ENCODE measurements at places on chromosomes 7 and 10. TPM values are rescaled to one million over a fixed set of nuclear protein-coding genes. Genes with fewer than 3 reads are reported as not detected.

DNA sequence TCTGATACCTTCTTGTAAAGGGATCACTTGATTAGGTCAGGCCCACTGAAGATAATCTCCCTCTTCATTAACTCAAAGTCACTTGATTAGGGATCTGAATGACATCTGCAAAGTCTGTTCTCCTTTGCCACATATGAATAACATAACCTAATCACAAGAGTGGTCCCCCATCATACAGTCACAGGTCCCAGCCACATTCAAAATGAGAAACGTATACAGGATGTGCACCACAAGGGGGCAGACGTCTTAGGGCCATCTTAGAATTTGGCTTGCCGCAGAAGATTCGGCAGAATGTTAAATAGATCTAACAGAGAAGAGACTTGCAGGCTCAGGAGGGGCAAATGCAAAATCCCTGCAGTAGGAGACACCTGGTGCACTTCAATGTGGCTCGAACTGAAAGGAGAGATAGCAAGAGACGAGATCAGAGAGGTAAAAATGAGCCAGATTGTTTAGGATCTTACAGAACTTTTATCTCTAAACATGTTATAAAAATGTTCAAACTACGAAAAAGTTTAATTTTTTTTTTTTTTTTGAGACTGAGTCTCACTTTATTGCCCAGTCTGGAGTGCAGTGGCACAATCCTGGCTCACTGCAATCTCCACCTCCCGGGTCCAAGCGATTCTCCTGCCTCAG lies 10.4 kb upstream of the SMC3 start:
- DNase-seq: peak; percentile 70

- no peak for DNase-seq
Observed at GRCh38 chr10:7933262-7933661, 115.0 kb downstream of the TAF3 start.

DNA sequence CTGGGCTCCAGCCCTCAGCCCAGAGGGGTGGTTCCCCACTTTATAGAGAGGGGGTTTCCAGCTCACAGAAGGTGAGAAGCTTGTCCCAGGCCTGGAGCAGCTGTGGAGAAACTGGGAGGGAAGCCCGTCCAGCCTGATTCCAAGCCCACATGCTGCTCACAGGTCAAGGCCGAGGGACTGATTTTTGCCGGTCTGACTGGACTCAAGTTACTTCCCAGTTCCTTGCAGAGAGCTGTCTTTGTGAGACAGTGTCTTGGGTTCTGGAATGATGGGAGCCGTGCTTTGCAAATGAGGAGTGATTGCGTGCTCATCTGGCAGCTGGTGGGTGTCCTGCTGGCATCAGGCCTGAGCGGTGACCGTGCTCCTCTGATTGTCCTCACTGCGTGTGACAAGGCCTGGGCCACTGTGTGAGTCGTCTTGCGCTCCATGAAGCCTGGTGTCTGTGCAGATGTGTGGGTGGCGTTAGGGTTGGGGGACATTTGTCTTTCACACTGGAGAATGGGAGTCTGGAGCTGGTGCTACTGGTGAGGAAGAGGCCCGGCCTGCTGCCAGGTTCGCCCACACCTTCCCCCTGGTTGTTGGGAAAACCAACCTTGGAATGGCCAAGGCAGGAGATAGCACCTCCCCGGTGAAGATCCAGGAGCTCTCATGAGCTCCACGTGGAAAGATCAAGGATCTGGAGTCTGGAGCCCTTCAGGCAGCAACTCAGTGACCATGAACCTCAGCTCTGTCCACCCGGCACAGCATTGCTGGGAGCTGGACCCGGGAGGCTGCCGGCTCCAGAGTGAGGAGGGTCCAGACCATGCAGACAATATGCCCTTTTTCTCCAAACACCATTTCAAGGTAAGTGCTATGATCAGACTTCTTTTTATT lies 129.6 kb downstream of the SMURF1 start:
- no peak for DNase-seq

DNA sequence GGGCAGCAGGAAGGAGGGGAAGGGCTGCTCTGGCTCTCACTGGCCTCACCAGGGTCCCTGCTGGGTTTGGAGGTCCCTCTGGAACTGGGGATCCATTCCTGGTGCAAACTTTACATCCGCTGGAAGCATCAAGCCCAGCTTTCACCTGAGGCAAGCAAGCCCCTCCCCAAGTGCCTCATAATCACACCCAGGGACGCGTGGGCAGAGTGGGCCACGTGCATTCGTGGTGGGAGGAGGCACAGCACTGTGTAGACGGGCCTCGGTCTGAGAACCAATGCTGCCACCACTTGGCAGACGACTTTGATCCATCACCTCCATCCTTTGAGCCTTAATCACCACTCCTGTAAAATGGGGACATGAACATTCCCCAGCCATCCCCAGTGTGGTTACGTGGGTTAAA lies 74.1 kb downstream of the VWA2 start:
- DNase-seq: no peak

VSTM2A gene
- not detected for total RNA-seq

DNA sequence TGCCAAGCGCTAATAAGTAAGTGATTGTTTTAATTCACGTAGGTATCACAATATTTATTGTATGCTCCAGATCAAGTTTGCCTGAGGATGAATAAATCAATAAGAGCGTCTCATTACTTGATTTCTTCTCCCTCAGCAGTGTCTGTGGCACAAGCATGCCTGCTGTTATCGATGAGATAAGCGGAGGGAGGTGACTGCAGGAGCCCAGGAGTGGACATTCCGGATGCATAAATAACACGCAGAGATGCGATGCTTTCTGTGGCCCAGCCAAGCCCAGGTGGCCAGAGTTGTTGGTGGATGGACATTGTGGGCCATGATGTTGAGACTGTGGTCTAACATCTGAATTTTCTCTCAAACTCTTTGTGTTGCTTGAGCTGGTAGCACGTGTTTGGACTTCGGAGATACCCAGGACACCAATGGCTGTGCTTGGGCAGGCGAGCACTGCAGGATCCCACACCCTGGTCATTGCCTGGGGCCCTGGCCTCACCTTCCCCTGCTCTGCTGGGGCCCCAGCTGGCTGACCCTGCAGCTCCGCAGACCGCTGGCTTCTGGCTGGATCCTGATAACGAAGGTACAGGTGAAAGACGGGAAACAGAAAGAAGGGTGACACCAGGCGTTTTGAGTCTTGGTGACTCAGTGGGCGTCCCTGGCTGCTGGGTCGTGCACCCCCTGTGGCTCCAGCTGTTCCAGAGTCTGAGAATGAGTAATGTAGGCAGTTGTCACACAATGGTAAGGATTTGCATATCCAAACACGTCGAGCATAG lies 31.2 kb upstream of the MNX1 start:
- no peak for DNase-seq

MRLN gene
- not detected for total RNA-seq

GRCh38 chr7:25031432-25031831 lies 51.5 kb upstream of the OSBPL3 start:
- DNase-seq: no peak

GRCh38 chr10:113718969-113719822 lies 32.3 kb upstream of the PLEKHS1 start:
- no peak for DNase-seq

TLX1 gene
- total RNA-seq: not detected

GRCh38 chr7:73840715-73841379 lies 1.5 kb downstream of the METTL27 start:
- DNase-seq: no peak

ARMC3 gene
- not detected for total RNA-seq
